ENCODE measurements at places on chromosomes 1 and 21.

DNA sequence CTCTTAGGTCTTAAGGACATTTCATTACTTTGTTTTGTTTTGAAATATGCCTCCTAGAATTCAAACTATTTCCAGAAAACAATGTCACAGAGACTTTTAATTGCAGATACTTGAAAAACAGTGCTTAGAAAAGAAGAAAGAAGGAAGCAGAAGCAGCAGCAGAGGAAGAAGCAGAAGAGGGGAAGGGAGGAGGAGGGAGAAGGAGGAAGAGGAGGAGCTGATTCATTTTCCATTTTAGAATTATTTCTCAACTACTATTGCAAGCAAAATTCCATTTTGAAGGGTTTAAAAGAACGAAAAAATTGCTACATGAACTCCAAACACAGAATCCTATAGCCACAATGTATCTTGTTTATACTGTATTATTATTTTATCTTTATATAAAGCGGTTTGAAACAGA is 13.9 kb downstream of the RC3H1 start:
- no peak for DNase-seq

DNA sequence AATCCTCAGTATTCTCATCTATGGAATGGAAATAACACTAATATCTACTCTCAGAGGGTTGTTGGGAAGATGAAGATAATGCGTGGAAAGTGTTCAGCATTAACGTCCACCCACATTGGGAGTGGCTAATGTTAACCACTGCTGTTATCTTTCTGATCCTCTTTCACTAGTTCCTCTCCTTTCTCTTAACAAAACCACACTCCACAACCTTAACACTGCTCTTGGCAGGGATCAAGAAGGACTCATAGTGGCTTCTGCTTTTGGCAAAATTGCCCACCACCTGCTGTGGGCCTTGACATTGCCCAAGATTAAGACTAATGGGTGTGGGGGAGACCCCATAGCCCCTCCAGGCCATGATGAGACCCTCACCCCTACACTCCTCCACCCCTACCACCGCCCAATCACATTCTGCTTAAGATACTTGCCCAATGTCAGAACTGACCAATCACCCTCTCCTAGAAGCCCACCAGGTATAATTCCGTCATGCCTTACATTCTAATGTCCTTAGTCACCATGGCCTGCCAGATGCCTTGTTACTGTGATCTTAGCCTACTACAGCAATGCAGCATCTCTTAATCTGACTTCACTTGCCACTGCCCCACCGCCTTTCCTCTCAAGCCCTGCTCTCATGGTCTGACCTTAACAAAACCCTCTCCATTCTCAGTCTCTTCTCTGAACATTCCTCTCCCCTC is 27.1 kb downstream of the DHCR24 start:
- DNase-seq: no peak

GRCh38 chr1:39901714-39902459 is at the start of gene MYCL:
Gene MYCL (minus strand): TSS chr1:39901917. CDS start chr1:39901434, 483 bp downstream.
- DNase-seq: peak; percentile 68

DNA sequence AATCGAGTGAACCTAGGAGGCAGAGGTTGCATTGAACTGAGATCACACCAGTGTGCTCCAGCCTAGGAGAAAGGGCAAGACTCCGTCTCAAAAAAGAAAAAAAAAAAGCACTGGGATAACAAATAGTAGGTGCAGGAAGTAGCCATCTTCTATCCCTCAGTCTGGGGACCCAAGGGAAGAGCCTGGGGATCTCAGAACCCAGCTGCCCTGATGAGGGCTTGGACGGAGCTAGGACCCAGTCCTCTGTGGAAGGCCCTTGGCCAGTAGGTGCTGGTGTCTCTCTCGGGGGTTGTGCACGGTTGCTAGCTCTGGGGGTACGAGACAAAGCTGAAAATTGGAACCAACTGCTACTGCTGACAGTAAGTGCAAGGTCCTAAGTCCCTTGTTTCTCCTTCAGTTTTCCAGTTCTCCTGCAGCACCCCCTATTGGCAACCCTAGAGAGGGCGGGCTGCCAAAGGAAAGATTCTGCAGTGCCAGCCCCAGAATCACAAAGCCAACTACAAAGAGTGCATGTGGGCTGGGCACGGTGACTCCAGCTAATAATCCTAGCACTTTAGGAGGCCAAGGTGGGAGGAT is 57.6 kb upstream of the KIF1B start:
- DNase-seq: peak; percentile 9

- no peak for DNase-seq
Measured at GRCh38 chr1:69911301-69911801, 294.0 kb downstream of the LRRC40 start.
